Epithelial cell of proximal tubule (primary cell): ENCODE measurements at places on chromosomes 5 and 9.

GRCh38 chr5:58582019-58582802, 664 bp upstream of the RAB3C start:
- DNase-seq = peak; percentile 16

DNA sequence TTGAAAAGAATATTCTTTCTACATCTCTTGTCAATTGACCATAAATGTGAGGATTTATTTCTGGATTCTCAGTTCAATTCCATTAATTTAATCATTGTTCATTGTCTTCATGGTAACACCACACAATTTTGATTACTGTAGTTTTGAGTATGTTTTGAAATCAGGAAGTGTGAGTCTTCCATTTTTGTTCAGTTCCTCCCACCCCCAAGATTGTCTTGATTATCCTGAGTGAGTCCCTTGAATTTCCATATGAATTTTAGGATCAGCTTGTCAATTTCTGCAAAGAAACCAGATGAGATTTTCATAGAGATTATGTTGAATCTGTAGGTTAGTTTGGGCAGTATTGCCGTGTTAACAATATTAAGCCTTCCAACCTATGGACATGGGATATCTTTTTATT, 9.5 kb downstream of the CYFIP2 start:
- no peak for DNase-seq

GRCh38 chr9:87734106-87734505, 8.2 kb downstream of the CTSL start:
- DNase-seq = no peak

GRCh38 chr5:104793755-104794080, 1231.1 kb upstream of the NUDT12 start:
- no peak for DNase-seq

DNA sequence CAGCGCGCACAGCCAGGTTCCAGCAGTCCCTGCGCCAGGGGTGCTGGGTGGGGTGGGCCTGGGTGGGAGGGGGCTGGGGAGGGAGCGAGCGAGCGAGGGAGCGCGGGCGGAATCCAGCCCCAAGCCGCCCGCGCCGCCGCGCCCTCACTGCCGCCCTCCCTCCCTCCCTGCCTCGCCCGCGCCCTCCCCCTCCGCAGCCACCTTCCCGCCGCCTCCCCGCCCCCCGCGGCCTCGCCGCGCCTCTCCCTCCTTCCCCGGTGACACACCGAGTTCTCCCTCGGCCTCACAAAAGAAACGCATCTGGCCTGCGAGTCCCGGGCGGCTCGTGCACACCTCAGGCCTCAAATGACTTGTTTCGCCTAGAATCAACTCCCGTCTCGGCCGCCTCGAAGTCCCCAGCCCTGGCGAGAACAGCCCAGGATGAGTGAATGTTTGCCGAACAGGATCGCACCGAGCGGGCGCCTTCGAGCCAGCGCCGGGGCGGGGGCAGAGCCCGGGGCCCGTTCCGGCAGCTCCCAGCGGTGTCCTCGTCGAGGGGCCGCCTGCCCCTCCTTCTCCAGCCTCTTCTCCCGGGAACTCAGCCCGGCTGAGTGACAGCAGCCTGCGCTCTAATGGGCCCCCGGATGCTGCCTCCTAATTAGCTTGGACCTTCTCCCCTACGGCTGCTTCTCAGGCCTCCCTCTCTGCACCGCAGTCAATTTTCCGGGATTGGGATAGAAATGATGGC, 371 bp upstream of the PITX1 start:
- DNase-seq = no peak

DNA sequence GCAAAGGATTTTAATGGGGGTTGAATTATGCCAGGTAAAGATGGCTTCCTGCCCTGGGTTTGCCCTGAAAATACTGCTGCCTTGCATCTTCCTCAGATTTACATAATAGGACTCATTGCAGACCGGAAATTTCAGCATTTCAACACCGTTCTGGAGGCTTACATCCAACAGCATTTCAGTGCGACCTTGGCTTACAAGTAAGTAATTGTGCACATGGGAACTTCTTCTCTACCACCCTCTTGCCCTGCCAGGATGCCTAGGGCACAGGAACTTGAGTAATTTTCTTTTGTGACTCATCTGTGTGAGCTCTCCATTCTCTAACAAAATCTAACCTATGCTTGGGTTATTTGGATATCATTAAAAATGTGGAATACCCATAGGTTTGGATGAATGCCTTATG, 80.2 kb downstream of the DOCK2 start:
- no peak for DNase-seq

- no peak for DNase-seq
Measured at GRCh38 chr5:111856876-111857466, 100.0 kb upstream of the NREP start.

- peak; percentile 57 for DNase-seq
Measured at GRCh38 chr9:35907711-35908503, 1.4 kb upstream of the SPAAR start.

- DNase-seq = no peak
Measured at GRCh38 chr5:18394443-18394804, 760.2 kb downstream of the TAF11L14 start.

GRCh38 chr5:130279386-130279785, 375.1 kb downstream of the CHSY3 start:
- no peak for DNase-seq

DNA sequence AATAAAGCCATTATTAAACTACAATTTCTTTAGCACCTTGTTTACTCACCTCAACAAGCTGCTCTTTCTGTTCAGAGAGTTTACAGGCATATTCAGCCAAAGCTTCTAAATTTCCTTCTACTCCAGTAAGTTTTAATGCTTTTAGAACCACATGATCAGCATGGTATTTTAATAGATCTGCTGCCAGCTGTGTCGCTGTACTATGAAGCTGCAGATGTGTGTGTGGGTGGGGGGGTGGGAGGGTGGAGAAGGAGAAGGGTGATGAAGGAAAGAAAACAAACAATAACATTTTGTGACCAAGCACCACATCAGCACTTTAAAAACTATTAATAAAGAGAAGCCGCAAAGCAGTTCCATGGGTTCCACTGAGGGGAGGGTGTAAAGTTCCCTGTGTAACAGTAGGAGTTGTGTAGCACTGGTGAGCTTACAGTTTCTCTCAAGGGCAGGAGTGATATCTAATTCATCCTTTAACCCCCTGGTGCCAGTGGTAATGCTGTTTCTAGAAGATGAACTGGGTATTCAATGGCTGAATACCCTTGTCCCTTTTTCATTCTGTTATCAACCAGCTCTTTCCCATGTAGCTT, 38.5 kb downstream of the ABITRAM start:
- no peak for DNase-seq

DNA sequence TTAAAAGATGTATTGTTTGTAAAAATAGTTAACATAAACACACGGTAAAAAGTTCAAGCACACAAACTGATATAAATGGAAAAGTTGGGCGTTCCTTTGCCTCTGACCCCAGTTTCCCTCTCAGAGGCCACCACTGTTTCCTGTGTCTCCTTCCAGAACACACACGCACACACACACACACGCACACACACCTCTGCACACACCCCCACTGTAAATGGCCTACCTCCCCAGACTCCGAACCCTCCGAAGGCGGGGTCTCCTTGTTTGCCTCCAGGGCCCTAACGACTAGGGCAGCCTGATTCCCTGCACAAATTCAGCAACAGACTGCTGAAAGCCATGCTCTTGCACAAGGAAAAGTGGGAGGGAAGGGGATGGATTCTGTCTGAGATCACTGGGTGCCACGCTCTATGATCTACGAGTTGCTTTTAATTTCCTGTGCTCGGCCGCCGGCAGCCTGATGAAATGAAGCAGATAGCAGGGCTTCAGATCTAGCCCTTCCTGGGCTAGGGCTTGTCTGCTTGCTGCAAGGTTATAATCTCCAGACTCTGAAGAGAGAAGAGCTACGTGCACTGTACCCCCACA, 184.0 kb upstream of the IL12B start:
- DNase-seq = no peak

DNA sequence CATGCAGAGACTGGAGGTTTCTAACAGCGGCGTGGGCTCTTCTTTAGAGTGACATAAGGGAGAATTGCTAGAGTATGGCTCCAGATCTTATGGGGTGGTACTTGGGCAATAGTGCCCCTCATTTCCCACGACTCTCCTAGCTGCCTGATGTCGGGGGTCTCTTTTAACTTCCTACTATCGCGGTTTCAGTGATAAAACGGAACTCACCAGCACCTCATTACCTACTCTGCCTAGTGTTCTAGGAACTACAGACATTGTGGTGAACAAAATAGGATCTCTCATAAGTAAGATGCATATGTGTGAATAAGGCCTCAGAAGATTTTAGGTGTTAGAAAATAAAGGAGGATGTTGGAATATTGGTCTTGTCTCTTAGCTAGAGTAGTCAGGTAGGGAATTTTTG, 1.1 kb downstream of the ICE1 start:
- no peak for DNase-seq

DNA sequence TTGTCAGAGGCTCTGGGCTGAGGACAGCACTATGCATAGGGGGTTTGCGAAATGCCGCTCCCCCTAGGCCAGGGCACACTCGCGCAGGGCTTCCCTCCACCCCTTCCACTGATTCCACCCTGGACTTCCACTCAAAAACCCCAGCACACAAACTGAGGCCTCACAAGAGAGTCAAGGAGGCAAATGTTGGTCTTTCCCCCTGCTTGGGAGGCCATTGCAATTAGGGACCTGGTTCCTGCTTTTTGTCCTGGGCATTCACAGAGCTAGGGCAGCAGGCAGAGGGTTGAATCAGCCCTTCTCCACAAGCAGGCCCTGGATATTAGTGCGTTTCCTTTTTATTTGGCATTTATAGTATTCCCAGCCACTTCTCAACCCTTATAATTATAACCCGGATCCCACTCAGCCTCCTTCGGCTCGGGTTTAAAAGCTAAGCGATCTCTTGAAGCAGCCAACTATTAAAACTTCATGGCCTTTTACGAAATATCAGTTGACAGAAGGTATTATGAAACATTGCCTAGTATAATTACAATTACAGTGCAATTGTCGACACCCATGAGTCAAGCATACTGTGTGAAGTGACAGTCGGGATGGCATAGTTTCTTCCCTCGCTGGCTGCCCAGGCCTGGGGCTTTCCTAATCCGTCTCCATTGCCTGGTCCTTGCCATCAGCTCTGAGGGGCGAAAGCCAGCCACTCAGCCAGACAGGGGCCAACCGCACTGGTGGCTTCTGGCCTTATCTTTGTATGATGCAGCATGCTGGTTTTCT, 285.5 kb upstream of the MAP3K1 start:
- DNase-seq = no peak

- DNase-seq = no peak
Measured at GRCh38 chr9:121071370-121071755, 3.4 kb upstream of the CNTRL start.

DNA sequence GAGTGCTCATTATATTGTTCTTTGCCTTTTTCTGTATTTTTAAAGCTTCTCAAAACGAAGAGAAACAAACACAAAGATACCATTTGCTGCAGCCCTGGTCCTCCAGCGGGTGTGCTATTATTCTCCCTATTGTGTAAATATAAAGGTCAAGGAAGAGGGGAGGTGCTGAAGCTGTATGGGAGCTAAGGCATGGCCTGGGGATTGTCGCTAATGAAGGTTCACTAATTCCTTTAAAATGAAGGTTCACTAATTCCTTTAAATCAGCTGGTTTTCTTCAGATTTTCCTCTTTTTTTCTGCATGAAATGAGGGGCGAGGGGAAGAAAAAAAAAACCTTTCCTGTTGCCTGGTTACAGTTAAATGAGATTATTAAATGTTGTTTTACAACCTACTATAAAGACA, 74.5 kb upstream of the MAP1B start:
- no peak for DNase-seq

- DNase-seq = no peak
Measured at GRCh38 chr9:123389070-123389469, 33.1 kb downstream of the CRB2 start.

- DNase-seq = no peak
Measured at GRCh38 chr5:23996525-23996924, 489.1 kb downstream of the PRDM9 start.

- no peak for DNase-seq
Measured at GRCh38 chr5:64949331-64949730, 180.6 kb downstream of the CWC27 start.

GRCh38 chr9:26665666-26666065, 226.9 kb downstream of the CAAP1 start:
- no peak for DNase-seq

DNA sequence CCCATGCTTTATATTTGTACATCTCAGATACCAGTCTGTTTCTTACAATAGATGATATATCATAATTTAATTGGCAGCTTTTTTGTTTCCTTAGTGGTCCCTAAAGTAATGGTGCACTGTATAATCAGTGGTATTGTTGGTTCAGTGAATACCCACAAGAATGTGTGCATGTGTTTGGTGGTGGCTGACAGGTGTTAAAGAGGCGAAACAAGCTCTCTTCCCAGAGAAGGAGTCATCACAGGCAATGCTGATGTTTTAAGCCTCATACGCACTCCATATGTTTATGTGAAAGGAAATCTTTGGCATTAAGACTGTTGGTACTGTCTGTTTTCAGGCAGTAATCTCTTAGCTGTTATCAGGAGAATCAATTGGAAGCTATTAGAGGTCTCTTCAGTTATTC, 49.2 kb upstream of the KIAA1958 start:
- DNase-seq = no peak

GRCh38 chr5:124461941-124462340, 284.5 kb downstream of the ZNF608 start:
- DNase-seq = no peak
